ENCODE measurements at places on chromosomes 5 and 9.

GRCh38 chr5:138603249-138603920, 28.2 kb upstream of the HSPA9 start:
- no peak for DNase-seq

GRCh38 chr9:136760424-136760823, 2.4 kb upstream of the LCN8 start:
- no peak for DNase-seq

DNA sequence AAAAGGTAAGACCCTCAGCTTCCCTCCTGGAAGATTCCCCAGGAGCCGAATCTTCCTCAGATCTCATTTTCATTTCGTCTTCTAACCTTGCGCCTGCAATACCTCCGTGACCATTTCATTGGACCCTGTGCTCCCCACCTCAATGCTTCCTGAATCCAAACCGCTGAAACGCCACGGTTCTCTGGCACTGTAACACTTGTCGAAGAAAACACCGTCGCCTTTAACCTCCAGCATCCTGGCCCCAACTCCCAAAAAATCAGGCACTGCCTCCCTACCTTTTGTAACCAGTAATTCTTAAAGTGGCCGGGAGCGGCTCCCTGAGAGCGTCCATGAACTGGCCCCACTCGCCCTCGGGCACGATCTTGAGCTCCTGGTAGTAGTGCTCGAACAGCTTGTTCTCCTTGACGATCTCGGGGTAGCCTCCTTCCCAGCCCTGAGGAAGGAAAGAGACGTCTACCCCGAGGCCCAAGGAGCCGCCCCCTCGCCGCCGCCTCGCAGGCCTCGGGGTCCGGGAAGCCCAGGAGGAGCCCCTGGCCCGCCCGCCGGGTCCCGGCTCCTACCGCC, 438 bp downstream of the NSUN2 start:
- DNase-seq: peak; percentile 36

DNA sequence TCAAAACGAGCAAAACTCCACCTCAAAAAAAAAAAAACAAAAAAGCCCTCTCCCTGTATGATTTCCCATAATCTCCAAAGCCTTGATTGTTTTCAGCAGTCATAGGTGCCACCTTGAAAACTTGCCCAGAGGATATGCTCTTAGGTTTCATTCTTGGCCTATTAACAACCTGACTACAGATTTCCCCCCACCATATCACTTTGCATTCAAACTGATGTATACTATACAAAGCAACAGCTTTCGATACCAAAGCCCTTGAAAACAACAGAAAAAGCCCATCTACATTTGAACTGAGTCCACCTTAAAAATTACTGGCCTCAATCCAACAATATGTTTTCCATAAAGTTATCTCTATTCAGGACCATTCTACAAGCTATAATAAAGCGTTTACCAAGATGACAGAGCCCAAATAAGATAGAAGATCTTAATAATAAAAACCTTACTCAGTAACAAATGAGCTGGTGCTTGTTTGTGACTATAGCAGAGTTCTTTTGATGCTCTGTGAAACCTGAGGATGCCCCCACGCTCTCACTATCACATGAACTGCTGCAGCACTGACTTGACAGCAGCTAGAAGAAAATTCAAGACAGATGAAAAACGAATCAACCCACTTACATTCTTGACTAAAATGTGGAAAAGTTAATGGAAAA, 44.4 kb downstream of the FNBP1 start:
- DNase-seq: no peak

GRCh38 chr5:100600298-100600994, 65.3 kb downstream of the FAM174A start:
- DNase-seq: no peak

GRCh38 chr5:142743592-142744441, 26.4 kb upstream of the ARHGAP26 start:
- DNase-seq: peak; percentile 26

GRCh38 chr9:82601293-82601771, 461.6 kb downstream of the RASEF start:
- peak; percentile 24 for DNase-seq

DNA sequence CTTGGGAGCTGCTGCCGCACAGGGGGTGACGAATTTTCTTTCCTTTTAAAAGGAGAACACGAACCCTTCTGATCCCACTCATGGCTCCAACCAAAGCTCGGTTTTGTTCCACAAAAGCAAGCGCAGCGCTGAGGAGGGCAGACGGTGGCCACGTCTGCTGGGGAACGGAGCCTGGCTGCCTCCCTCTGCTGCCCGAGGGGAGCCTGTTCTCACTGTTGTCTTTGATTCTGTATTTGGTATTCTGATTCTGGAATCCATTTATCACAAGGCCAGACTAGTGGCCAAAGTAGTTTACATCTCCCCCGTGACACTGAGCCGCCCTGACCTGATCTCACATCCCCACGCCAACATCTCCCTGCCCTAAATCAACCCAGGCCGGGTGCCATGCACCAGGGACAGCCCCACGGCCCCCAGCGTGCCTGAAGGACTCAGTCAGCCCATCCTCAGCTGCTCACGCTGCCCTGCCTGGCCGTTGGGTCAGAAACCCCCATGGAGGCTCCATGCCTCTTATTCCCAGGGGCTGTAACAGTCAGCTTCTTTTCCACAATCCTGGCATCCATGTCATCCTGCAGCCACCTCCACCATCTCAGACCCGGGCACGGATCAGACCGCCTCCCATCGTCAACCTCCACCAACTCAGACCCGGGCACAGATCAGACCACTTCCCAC, 6.7 kb upstream of the NSMF start:
- DNase-seq: no peak

DNA sequence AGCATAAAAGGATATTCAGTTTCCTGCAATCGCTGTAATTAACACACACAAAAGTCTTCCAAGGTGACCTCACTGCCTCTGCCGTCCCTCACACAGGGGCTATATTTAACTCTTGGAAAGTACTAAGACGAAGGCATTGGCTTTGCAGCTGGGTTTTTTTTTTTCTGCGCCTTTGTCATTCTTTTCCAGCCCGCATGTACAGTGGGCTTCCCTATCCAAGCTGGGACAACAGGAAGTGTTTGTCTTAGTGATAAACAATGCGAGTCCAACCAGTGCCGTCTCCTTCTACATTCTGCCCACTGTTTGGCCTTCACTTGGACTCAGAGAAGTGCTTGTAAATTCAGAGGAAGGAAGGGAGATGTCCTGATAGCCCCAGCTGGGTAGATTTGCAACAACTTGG, 17.6 kb downstream of the AFAP1L1 start:
- no peak for DNase-seq

- DNase-seq: peak; percentile 21
Observed at GRCh38 chr9:133396952-133397351, 20.8 kb downstream of the STKLD1 start.

DNA sequence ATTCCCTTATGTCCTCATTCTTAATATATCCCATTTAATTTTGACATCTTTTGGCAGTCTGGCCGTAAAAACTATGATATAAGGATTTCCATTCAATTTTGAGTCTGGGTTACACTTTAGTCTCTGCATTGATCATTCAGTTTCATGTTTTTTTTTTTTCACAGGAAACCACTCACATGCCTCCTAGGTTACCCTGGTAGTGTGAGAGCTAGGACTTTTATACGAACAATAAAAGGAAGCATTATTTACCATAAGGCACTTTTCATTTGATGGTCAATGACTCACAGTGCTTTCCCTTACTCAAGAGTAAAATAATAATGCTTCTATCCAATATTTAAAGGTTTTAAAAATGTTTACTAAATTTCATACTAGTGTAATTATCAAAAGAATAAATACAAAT, 16.4 kb upstream of the DMAC1 start:
- no peak for DNase-seq

DNA sequence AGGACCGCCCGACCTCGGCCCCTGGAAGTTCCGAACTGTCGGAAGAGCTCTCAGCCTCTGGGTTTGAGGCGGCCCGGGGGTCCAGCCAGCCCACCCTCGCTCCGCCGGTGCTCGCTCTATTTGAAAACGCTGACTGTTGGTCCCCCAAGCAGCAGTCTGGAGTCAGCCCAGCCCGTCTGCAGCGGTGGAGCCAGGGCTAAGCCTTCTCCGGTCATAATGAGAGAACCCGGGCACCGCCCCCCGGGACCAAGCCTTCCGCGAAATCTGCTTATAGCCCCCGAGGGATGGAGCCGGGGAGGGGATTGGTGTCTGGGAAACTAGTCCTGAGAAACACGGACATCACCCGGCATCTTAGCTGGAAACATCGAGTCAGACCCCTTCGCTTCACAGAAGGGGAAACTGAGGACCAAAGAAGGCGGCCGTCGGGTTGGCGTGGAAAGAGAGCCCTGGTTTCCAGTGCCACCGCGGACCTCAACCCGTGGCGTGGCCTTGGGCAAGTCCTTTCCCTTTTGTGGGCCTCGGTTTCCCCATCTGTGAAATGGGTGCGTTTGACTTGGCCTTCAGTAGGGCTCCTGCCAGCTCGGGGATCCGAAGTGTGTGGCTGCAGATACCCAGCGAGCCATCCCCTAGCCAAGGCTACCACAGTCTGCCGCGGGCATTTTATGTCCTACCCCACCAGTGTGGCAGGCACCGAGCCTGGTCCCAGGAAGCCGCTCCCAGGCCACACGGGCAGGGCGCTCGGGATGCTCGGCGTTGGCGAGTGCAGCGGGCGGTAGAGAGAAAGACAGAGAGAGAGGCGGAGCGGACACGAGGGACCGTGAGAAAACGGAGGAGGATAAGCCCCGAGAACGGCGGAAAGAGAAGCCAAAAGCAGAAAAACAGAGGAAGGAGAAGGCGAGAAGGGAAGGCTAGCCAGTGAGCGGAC, 857 bp downstream of the ADAM19 start:
- peak; percentile 38 for DNase-seq

DNA sequence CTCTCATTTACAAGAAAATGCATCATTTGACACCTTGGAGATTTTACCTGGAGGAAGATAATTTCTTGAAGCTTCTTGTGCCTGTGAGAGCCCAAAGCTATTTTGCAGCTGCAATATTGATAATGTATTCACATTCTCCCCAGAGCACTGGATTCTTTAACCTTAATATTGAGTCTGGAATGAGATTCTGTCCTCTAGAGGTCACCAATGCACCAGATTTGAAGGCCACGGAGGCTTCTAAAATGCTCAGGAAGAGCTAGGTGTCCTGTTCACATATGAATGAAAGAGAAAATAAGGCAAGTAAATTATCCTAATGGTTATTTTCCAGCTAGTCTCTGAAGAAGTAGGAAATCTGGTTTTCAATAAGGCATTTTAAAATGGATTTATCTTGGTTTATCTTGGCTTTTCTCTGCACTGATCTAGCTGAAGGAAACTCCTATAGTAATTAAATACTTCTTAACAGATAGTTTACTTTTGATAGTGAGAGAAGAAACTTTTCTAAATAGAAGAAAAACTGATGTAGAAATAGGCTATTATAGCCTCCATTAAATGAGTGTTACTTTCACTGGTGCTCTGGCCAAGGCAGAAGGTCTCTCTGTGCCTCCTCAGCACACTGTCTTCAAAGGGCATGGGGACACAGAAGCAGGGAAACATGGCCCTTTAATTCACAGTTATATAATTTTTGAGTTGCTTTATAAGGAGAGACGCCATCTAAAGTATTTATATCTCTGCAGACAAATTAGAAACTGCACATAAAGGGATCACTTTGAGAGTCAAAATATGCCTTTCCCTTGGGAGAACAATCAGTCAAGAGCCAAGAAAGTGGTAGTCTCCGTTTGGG, 297.0 kb upstream of the ACTBL2 start:
- peak; percentile 58 for DNase-seq

GRCh38 chr5:72203251-72203845, 96.1 kb downstream of the MAP1B start:
- no peak for DNase-seq

- no peak for DNase-seq
Observed at GRCh38 chr9:133640580-133641395, 4.6 kb downstream of the DBH start.

DNA sequence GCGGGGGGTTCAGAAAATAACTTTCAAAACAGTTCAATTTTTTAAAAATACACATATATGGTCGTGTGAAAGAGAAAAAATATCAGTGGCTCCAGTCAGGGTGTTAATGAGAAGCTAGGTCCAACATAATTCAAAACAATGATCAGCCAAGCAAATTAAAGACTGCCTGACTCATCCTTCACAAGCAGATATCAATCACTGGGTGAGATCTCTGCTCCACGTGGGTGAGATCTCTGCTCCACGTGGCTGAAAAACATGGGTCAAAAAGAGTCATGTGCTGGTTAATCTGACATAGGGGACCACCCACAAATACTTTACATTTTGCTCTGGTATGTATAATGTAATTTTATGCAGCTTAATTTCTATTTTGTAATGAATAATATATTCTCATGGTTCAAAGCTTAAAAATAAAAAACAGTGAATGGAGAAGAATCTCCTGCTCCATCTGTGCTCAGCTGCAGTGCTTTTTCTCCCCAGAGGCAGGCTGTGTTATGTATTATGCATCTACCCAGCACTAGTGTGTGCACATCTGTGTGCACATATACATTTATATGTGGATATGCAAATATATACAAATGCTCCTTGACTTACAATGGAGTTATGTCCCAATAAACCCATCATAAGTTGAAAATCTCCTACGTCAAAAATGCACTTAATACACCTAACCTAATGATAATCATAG, 93.1 kb upstream of the S1PR3 start:
- DNase-seq: no peak

GRCh38 chr5:106797996-106798395, 872.7 kb downstream of the EFNA5 start:
- DNase-seq: no peak

- DNase-seq: no peak
Observed at GRCh38 chr9:87610200-87611155, 112.8 kb downstream of the DAPK1 start.

DNA sequence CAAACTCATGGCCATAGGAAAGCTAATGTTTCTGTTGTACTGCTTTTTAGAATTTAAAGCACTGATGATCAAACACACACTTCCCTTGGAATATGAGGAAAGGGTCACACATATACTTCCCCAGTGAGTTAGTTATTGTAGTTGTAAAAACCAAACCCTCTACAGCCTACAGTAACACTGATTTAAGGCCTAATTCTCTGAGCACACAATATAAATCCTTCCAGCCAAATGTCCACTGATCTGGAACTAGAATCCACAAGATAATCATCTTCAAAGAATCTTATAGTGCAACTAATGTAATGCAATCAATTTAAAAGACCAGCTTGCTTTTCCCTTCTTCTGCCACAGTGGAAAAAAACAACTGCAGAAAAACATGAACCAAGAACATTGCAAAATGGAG, 219.3 kb downstream of the CAAP1 start:
- DNase-seq: no peak

GRCh38 chr9:114818178-114818577, 12.3 kb upstream of the TNFSF15 start:
- no peak for DNase-seq

- DNase-seq: peak; percentile 22
Observed at GRCh38 chr9:77830618-77831285, 182.6 kb upstream of the GNA14 start.
